ENCODE measurements at places on chromosomes 1 and 21.

DNA sequence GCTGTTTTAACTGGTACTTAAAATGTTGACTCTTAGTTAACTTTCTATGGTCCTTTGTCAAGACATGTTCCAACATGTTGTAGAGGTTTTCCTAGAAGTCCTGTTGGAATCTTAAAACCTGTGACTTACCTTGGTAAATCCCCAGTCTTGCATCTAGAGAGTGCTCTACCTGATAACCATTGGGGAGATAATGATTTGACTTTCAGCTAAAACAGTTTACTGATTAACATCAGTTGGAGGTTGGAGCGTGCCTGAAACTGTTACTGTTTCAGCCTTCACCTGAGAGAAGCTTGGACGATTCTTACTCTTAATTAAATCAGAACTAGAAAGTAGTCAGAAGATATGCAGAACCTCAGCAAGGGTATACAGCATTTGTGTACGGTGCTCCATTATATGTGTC, 8.8 kb downstream of the MDM4 start:
- no peak for DNase-seq

DNA sequence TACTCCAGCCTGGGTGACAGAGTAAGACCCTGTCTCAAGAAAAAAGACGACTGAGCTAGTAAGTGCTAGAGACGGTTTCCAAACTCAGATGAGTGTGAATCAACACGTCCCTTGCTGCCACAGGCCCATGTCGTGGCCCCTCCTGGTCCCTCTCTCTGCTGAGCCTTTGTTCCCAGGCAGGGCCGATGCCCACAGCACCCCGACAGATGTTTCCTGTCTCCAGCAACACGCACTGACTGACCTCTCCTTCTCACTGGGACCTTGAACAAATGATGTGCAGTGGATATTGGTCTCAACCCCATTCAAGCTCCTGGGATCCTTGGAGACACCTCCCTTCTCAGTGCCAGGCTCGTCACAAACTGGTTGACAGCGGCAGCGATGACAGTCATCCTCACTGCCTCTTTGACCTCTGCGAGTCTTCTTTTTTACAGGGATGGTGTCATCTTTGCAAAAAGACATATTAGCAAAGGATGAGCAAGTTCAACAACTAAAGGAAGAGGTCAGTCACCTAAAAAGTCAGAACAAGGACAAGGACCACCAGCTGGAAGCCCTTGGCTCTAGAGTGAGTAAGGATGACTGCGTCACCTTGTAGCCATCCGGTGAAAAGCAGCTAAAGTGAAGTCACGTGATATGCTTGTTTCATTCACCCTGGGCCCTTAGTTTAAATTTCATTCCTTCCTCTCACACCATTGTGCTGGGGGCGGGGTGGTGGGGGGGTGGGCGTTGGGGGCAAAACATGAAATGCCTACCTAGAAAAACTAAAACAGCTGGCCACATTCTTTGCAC, 65.8 kb downstream of the FHAD1 start:
- DNase-seq, result no peak

GRCh38 chr1:109619576-109620400, at the start of the genes AMPD2 and GNAT2:
AMPD2 (plus strand) TSS chr1:109619837; CDS start chr1:109621176, 1,339 bp downstream.
GNAT2 (minus strand) TSS chr1:109619616; CDS start chr1:109612870, 6,746 bp downstream.
- DNase-seq, result no peak

- DNase-seq, result no peak
Measured at GRCh38 chr1:109290137-109290536, 7.2 kb upstream of the PSRC1 start.

DNA sequence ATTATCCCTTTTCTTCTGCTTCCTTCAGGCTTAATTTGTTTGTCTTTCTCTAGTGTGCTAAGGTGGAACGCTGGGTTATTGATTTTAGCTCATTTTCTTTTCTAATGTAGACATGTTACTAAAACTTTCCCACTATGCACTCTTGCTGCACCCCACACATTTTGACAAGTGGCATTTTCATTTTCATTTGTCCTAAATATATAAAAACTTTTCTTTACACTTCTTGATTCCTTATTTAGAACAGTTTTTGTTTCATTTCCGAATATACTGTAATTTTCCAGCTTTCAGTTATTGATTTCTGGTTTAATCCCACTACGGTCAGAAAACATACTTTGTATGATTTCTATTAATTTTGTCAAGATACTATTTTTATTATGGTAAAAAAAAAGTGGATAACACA, 25.3 kb downstream of the SH3BP5L start:
- DNase-seq, result no peak

DNA sequence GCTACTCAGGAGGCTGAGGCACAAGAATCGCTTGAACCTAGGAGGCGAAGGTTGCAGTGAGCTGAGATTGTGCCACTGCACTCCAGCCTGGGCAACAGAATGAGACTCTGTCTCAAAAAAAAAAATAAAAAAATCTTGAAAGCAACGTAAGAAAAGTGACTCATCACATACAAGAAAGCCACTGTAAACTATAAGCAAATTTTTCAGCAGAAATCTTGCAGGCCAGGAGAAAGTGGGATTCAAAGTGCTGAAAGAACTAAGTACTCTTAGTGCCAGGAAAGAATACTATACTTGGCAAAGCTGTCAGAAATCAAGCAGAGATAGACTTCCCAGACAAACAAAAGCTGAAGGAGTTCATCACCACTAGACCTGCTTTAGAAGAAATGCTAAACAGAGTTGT, 4.4 kb upstream of the HMGN1 start:
- no peak for DNase-seq

DNA sequence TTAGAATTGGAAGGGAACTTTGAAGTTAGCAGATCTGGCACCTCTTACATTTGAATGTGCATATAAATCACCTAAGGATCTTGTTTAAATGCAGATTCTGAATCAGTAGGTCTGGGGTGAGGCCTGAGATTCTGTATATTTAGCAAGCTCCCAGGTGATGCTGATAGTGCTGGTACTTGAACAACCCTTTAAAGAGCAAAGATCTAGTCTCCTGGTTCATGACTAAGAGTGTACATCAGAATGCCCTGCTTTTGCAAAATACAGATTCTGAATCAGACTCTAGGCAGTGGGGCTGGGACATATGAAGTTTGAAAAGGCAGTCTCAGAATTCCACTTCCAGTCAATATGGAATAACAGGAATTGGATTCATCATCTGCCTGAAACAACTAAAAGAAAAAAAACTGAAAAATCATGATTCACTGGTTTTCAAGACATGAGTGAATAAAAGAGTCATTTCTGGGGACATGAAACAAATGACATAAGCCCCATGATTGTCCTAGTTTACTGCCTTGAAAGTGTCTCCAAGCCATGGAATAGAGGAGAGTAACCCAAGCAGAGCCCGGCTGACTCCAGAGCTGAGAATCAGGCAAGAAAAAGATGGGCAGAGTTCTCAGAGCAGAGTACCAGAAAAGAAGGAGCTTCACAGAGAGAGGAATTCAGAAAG, 149.6 kb upstream of the SGIP1 start:
- no peak for DNase-seq
